ENCODE measurements at places on chromosomes 2 and 18.

DNA sequence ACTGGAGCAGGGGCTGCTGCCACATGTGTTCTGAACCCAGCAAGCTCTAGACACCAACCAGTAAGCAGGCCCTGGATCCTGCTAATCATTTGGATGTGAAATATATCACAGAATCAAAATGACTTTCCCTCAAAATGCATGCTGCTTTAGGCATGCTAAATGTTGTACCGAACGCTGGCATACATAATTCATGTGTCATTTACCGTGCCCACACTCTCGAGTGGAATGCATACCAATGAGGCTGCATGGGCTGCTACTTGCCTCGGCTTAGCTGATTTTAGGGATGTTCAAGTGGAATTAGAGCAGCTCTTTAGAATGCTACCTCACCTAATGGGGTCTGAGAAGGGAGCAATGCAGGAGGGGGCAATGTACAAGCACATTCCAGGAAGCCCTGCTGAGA is 509.6 kb upstream of the RAB6C start:
- no peak for DNase-seq

DNA sequence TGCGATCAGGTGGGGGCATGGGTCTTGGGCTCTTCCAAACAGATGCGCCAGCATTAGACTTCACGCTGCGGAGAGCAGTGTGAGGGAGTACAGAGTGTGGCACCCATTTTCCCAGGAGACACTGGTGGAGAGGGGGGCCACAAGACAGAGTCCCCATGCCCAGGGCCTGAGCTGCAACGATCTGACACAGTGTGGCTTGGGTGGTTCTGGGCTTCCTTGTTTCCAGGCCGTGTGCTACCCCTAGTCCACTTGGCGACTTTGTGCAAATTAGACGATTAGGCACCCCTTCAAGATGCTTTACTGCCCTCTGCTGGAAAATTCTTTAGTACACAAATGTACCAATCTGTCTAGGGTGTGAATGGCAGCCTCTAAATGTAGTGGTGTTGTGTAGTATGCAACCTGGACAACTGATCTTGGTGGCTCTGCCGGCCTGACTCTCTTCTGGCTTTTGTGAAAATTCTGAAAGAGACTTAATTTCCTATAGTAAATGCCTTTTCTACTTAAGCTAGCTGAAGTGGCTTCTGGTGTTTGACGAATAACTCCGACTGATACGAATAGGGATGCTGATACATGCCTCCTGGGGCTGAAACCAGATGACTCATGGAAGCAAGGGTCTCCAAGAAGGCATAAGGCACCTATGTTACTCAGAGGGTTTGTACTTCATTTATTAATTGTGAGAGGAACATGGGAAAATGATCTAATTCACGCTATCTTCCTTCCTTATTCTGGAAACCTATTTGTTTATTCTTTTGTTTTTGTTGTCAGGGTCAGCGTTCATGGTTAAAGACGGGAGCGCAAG is 92.3 kb upstream of the SMAD2 start:
- peak; percentile 56 for DNase-seq

DNA sequence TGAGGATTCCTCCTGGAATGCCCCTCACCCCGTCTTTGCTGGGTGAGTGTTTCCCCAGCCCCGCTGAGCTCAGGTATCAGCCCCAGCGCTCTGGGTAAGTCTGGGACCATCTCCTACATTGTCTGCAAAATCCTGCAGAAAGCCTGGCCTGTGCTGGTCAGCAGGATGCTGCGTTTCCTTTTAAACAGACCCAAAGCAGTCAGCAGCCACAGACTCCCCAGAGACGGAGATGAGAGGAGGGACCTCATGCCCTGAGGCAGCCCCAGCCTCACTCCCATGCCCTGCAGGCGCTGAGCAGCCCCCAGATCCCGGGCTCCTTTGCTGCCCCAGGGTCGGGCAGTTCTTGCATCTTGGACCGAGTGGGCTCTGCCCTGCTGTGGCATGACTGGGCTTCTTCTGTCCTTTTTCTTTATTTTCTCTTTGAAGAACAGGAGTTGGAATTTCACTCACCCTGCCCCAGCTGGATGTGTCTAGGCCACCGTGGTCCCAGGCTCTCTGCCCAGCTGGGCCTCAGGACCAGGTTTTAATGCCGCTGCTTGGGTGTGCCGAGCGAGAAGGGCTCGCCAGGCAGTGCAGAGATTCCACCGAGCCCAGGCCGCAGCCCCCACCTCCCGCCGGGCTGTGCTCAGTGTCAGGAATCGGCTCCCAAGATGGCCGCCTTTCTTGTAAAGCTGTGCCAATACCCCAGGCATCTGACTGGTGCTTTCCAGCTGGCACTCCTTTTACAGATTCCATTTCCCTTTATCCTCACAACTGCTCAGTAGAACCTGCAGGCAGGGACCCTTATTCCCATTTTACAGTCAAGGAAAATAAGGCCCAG is 43.6 kb downstream of the ODC1 start:
- no peak for DNase-seq

- DNase-seq = peak; percentile 58
Observed at GRCh38 chr18:40159141-40160017, 1795.7 kb upstream of the PIK3C3 start.

- no peak for DNase-seq
Observed at GRCh38 chr2:118294063-118294462, 205.8 kb downstream of the INSIG2 start.

DNA sequence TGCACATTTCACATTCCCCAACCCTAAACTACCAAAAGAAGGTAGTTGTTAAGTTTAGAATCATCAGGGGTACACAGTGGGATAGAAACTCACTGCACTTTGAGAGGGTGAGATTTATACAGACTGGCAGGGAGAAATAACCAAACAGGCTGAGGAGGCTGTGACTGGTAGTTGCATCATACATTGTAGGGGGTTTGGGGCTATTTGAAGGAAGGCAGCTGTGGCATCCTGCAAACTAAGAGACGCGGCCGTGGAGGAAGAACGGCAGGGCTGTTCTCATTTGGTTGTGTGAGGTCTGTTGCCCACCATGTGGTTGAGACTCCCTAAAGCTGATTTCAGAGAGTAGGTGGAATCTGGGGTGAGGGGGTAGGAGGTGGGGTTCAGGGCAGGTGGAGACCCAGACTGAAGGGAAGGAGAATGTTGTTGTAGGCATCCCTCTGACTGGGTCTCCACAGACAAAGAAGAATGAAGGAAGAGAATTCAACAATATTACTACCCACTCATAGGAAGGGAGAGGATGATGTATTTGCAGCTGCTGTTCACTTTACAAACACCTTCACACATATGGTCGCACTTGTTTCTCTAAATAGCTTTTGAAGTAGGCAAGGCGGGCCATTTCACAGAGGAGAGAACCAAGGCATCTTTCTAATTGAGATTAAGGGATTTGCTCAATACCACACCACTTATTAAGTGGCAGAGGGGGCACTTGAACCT is 170.9 kb upstream of the SIX2 start:
- DNase-seq = no peak

DNA sequence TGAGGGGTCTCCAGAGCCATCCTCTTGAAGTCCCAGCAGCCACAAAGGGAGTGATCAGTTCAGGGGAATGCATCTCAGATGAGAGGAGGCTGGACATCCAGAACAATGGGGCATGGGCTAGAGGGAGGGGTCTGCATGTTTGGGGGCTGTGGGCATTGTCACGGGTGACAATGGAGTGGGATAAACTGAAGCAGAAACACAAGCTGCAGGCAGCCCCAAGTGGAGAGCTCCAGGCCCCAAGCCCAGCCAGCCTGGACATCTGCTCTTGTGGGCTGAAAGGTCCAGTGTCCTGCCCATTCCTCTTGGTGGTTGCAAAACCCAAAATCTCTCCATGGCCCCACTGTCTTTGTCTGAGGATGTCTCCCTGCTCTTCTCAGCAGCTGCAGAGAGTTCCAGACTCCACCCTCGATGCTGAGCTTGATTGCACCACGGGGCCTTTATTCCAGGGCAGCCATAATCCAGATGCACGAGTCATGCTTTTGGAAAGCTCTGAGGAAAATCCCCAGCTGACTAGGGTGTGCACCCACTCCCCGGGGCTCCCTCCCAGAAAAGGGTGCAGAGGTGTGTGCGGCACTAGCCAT is 149.4 kb downstream of the TNS1 start:
- no peak for DNase-seq

DNA sequence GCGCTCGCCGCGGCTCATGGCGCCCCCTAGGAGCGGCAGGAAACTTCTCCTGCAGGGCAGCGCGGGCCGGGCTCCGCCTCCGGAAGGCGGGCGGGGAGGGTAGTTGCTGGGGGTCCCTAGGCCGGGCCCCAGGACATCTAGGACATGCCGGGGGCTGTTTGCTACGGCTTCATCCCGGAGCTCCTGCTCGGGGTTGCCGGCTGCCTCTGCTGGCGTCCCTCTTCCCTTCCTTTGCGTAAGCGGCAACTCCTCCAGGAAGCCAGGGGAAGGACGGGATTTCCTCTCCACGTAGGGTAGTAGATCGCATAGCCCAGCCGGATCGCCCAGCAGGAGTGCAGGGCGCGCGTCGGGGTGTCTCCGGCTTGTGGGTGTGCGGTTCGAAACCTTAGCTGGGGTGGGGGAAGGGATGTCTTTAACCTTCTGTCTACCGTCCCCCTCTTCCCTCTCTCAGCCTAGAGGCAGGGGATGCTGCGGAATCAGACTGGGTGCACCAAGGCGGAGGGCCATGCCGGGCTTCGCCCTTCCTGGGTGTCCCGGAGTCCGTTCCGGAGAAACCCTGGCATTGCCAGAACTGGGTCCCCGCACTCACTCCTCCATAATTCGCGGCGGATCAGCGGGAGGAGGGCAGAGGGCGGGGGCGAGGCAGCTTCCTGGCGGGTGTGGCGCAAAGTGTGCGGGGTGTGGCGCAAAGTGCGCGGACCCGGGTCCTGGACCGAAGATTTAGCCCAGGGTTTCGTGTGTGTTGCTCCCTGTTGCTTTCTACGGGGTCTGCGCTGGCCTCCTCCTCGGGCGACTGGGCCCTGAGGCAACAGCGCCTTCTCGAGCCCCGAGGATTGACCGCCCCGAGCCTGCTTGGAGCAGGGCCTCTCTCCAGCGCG is 12.2 kb upstream of the SKOR2 start:
- DNase-seq = no peak

DNA sequence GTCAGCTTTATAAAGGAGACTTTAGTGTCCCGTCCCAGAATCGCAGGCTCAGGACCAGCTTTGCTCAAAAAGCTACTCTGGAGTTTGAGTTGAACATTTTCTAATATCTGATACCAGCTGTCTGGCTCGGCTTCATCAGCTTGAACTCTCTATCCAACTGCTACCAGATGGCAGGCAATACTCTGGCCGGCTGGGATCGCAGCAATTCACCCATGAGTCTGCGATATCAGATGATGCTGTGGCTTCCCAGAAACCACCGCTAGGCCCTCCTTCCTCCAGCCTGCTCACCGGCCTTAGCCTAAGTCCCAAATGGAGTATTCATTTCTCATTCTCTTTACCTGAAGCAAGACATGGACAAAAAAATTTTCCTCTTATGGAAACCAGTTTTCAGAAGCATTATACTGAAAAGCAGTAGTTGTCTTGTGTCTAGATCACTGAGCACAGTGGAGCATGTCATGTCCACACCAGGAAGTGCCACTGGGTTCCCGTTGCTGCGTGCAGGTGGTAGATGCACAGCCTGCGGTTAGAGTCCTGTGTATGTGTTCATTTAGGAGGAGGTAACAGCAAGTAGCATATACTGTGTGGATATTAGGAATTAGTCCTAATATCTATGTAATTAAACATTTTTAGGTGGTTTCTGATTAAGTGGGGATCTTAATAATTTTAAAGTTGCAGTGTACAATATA is 162.0 kb upstream of the SOX11 start:
- DNase-seq = no peak

- no peak for DNase-seq
Observed at GRCh38 chr2:30022444-30023071, 101.2 kb upstream of the ALK start.

DNA sequence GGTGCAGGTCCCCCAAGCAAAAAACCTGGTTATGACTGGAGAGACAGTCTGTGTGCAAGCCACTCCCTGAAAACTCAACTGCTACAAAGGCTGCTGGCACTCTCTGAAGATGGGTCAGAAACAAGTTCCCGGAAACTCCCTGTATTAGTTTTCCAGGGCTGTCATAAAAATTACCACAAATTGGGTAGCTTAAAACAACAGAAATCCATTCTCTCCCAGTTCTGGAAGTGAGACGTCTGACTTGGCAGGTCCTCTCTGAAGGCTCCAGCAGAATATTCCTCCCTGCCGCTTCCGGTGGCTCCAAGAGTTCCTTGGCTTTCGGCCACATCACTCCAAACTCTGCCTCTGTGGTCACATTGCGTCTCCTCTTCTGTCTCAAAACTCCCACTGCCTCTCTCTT is 30.1 kb upstream of the SERPINE2 start:
- DNase-seq = no peak

GRCh38 chr18:44323125-44323524 is 357.6 kb upstream of the SETBP1 start:
- DNase-seq = no peak

DNA sequence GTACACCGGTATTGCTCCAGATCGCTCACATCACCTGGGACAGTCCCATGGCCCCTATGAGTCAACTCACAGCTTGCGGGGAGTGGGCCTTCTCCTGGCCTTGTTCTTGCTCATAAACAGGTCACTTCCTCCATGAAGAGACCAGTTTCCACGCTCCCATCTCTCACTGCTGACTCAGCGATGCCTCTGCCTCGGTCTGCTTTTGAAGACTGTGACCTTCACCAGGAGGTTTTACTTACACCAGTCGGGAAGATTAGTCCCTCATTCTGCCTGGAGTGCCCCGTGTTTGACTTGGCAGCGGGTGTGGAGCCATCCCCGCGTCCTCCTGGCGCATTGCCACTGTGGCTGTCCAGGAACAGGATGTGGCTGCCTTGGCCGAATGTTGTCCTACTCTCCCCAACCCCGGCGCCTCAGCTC is 159.8 kb downstream of the RHBDD1 start:
- no peak for DNase-seq

- DNase-seq = no peak
Observed at GRCh38 chr18:11668441-11669169, 20.5 kb upstream of the GNAL start.

DNA sequence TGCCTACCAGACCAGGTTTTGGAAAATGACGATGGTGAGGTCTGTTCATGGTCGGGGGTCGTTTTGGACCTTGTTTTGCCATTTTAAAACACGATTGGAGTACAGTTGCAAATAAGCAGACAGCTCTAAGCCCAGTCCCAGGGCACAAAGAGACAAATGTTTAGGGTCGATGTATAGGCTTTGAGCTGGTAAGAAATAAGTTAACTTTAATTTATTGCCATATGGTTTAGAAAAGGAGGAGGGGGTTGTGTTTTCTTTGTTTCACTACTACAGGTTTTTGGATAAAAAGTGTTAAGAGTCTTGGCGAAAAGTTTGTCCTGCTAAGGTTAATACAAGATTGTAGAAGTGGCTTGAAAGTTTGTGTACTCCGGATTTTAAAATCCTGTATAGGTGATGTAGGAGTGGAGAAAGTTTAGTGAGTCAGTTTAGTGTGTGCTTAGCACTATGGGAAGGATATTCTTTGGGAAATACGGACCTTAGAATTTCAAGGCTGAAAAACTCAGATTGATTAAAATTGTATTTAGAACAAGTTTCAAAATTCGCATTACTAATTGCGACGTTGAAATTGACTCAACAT is 1.3 kb downstream of the KCMF1 start:
- no peak for DNase-seq

DNA sequence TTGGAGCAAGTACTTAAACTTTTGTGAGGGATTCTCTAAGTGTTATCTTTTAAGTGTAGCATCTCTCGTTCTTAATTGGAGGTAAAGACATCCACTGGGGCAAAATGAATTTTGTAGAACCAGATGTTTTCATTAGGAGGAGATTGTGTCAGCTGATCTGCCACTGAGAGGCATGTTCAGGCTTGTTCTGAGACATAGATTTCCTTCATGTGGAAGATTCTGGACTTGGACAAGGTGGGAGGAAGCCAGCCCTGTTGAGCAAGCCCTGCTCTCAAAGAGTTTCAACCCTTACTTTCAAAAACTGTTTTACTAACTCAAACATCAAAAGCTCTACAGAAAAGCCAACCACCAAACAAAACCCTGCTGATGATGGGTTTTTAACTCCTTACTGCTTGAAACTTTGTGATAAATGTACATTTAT is 6.5 kb downstream of the MAP4K4 start:
- DNase-seq = no peak

Measured in HEK293T (cell line).